Activated T-cell treated with anti-CD3 and anti-CD28 coated beads, Interleukin-2, amount 50 U/mL, for 4 hours (primary cell): ENCODE measurements at places on chromosomes 2 and 18. TPM values are rescaled to one million over a fixed set of nuclear protein-coding genes. Genes with fewer than 3 reads are reported as not detected.

GRCh38 chr18:38790786-38791185 lies 1225.2 kb upstream of the CELF4 start:
- DNase-seq: no peak

GRCh38 chr2:219073413-219074129 lies 12.8 kb upstream of the IHH start:
- DNase-seq: no peak

DNA sequence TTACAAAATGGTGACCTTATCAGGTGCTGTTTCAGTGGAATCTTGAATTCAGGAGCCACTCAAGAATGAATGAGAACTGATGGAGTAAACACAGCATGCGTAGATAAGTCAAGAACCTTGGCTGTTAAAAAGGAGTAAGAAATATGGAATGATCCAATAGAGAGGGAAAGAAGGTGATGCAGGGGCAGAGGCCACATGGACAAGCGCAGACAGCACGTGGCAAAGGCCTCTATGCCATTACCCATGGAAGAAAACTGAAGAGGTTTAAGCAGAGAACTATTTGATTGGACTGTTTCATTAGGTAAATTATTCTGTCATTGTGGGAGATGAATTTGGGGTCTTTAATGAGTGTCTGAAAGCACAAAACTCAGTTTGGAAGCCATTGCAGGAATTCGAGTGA lies 142.4 kb upstream of the RASGRP3 start:
- no peak for DNase-seq

GREB1 gene
- total RNA-seq: 0.33 TPM

GRCh38 chr2:201572846-201573508 lies 70.3 kb downstream of the TMEM237 start:
- DNase-seq: no peak

- no peak for DNase-seq
Observed at GRCh38 chr2:215680605-215681598, 245.0 kb upstream of the FN1 start.

GRCh38 chr2:25697559-25698341 lies 24.4 kb upstream of the DTNB start:
- no peak for DNase-seq

DNA sequence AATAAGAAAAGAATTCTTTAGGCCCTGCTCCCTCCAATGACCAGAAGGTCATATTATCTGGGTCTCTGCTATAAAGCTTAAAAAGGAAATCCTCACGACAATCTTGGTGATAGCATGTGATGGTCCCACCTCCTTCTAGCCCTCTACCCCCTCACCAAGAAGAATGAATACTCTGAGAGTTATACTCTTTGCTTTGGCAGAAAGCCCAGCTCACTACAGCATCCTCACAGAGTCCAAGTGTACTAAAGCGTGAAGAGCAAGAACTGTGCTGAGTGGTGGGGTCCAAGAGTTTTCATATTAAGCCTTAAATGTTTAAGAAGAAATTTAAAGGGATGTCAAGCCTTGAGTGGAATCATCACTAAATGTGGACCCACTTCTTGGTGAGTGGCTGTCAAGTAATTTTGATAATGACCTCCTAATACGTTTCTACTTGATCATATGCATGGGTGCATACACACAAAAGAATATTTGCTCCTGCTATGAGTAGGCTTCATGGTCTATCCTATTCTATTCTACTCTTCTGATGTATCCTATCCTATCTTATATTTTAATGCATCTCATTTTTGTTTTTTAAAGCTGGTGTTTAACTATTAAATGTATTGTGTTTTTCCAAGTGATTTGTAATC lies 16.5 kb upstream of the SERPINB7 start:
- DNase-seq: no peak

- no peak for DNase-seq
Observed at GRCh38 chr2:169300636-169301530, 61.5 kb downstream of the LRP2 start.

PARD6G gene
- total RNA-seq: 0.61 TPM

GRCh38 chr18:35775887-35776286 lies 194.3 kb downstream of the GALNT1 start:
- DNase-seq: no peak

GRCh38 chr18:43634994-43635393 lies 357.7 kb upstream of the SYT4 start:
- DNase-seq: no peak

- DNase-seq: no peak
Observed at GRCh38 chr2:171557363-171557762, 35.1 kb downstream of the CYBRD1 start.

ACTR3 gene
- total RNA-seq: 534 TPM

DNA sequence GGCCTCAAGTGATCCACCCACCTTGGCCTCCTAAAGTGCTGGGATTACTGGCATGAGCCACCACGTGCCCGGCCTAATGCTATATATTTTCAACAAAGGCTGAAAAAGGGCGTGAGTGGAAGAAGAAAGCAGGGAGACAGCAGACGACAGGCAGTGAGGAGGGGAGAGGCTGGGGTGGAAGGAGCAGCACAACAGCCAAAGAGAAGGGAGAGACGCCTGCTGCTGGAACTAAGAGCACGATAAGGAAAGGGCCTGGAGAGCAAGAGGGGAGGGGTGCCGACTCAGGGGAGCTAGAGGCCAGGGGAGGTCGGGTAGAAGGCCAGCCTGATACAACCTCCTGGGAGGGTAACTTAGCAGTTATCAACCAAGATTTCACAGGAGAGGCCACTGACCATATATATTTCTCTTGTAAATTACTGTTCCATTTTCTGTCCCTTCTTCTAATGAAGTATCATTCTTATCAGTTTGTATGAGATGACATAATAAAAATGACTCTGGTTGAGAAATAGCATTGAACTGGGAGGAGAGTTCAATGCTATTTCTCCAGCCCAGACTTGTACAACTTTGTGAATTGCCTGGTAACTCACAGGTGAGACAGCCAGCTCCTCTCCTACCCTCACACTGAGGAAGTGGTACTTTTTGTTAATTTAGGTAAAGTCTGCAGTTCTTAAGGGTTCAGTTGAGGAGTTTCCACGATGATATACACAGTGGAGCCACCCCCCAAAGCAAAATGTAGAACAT lies 5.8 kb upstream of the RNU4ATAC start:
- no peak for DNase-seq

TEX44 gene
- total RNA-seq: not detected

DNA sequence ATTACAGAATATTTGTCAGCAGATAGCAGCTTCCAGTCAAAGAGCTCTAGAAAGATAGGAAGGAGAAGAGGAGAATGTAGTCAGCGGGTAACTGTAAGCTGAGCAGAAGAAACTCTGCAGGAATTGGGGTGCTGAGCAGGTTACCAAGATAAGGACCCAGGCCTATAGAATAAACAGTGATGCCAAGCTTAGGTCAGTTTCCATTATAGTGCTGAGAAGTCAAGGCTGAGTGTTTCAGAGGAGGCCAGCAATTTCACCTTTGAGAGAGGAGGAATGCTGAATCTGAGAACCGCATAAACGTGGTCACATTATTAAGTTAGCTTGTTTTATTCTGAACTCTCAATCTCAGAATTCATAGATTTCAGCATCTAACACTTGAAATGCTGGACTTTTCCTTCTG lies 13.9 kb downstream of the NAB1 start:
- no peak for DNase-seq

GRCh38 chr2:176885661-176886060 lies 326.9 kb upstream of the HNRNPA3 start:
- DNase-seq: no peak

DNA sequence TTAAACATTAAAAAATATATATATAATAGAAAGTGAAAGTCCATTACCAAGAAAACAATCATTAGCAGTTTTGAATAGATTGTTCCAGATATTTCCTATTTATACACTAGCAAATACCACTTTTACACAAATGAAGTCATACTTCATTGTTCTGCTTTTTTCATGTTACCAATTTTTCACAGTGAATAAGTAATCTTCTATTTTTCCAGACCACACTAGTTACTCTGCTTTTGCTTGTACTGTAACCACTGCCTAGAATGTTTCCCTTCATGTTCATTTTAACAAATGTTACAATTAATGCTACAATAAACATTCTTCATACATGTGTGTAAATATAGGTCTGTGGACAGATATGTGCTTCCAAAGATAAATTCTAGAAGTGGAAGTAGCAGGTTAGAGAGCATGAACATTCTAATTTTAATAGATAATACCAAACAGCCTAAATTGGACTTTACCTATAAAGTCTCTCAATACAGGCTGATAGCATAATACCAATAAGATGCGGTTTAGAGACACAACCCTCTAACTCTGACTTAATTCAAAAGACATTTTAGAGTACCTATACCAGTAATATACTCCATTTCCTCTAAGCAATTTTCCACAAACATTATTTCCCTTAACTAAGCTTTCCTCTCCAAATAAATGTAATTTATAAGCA lies 17.0 kb downstream of the ITSN2 start:
- no peak for DNase-seq
